Adipocyte (in vitro differentiated cells): ENCODE measurements at places on chromosomes 1 and 21.
A peak's percentile ranks its signal among the peaks of the same experiment; 100 is the strongest.

DNA sequence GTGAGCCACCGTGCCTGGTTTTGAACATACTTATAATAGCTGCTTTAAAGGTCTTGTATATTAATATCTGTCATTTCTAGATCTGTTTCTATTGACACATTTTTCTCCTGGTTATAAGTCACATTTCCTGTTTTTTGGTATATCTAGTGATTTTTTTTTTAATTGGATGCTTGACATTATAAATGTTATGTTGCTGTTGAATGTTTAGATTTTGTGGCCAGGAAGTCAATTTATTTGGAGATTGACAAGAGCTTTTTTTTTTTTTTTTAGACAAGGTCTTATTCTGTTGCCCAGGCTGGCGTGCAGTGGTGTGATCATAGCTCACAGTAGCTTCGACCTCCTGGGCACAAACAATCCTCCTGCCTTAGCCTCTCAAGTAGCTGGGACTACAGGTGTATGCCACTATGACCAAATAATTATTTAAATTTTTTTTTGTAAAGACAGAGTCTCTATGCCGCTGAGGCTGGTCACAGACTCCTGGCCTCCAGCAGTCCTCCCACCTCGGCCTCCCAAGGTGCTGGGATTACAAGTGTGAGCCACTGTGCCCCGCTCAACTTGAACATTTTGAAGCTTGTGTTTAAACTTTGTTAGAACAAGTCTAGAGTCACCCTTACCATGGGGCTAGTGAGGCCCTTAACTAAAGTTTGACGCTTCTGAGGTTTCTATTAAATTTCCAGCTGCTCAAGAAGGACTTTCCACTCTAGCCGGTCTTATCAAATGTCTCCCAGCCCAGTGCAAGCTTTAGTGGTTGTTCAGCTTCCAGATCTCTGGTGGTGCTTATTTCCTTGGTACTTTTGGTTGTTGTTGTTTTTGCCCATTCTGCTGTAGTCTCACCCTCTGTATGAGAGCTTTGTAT lies 8.6 kb upstream of the CHI3L2 start:
- no peak for DNase-seq

DNA sequence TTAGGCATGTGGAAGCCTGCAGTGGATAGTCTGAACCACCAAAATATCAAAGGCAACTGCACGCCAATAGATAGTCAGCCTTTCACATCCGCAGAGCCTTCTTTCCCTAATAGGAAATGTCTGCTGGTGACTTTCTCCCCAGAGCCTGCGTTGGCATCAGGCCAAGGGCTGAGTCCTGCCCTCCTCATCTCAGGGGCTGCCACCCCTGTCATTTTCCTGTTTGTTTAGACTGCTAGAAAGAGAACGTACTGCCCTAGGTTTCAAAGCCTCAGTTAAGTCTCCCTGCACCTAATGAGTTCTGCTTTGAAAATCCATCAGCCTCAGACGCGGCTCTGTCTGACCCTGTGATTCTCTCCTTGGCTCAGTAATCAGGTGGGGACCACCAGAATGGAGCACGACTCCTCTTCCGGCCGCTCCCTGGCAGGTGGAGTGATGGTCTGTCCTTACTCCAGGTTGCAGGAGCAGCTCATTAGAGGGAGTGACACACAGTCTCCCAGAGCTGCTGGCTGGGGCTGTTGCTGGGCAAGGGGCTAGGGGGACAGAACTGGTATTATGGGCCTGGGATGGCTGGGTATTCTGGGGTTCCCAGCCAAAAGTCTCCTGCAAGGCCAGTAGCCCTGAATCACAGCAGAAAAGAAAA lies 27.3 kb downstream of the STUM start:
- no peak for DNase-seq

DNA sequence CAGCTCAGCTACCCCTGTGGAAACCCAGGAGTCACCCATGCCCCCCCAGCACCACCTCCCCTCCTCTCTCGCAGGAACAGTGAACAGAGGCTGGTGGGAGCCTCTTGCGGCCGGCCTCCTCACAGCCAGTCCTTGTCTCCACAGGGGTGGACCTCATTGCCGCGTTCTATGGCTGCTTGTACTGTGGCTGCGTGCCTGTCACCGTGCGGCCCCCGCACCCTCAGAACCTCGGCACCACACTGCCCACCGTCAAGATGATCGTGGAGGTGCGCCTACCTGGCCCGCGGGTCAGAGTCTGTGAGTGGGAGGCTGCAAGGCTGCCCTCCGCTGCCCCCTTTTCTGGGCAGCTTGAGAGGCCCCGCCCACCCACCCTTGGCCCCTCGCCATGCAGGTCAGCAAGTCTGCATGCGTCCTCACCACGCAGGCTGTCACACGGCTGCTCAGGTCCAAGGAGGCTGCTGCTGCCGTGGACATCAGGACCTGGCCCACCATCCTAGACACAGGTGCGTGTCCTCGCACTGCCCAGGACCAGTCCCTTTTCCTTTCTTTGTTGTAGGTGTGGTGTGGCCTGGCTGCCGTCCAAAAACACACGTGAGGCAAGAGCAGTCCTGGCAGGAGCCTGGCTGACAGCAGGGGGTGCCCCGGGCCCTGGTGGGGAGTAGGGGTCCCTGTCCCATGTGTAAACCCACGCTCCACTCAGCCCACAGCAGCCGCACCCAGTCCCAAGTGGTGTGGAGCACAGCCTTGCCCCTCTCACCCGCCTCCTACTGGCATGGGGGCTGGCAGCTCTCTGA lies 50.3 kb downstream of the S100B start:
- DNase-seq, result no peak

DNA sequence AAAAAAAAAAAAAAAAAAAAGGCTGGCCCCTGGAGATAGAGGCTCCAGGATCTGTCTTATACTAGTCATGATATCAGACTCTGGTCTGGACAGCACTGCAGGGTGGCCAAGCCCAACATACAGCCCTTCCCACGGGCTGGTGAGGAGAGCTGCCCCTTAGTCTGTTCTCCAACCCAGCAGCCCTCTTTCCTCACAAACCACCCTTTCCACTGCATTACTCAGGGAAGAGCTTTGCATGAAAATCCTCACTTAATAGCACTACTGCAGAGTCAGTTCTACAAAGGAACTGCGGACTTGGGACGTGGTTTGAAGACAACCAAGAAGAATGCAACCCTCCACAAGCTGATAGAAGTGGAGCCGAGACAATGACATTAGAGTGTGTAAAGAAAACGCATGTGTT lies 5.7 kb downstream of the BCAR3 start:
- DNase-seq, result no peak

- peak; percentile 36 for DNase-seq
Measured at GRCh38 chr1:94228640-94229375, 8.6 kb downstream of the ARHGAP29 start.

DNA sequence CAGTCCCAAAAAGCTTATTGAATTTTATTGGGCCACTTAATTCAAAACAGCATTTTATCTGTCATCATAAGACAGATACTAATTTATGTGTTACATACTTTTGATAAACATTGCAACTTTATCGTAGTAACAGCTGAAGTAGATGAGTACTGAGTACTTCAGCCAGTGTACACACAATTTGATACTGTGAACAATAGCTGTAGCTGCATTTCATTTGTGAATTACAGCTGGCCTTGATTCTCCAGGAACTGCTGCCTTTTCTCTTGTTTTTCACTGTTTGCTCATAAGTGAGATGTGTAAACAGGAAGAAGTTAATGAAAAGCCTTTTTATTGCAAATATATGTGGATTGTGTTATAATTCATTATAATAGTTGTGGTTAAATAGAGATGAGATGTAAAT lies 10.2 kb downstream of the UAP1 start:
- no peak for DNase-seq

DNA sequence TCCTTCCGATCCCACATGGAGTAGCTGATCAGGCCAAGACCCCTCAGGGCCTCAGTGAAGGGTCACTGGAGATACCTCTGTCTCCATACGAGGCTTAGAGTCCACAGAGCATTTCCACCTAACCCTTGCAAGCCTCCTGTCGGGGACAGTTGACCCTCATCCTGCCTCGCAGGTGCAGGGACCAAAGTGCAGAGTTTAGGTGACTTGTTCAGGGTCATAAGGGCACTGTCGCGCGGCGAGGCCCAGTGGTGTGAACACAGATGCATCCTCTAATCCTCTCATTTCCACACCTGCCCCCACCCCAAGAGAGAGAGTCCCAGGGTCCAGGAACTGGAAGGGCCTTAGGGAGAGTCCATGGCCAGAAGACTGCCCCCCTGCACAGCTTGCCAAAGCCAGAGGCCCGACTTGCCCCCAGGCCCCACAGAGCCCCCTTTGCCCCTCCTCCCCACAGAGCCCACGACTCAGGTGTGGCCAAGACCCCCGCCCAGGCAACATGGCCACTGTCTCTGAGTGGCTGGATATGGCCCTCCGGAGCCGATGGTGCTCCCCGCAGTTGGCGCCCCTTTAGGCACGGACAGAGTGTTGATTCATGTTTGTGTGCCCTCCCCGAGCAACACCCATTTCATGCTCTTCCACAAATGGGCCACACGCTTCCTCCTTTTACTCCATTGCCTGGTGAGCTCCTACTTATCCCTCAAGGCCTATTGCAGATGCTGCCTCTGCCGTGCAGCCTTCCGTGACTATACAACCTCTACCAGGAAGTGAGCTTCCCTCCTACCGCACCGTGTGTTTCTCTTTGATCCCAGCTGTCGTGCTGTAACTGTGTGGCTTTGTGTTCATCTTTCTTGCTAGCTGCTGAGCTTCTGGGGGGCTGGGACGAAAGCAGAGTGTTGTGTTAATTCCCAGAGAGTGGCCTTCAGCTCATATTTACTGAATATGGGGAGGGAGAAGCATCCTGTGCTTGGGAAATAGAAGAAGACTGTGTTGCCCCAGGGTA lies 1.7 kb downstream of the TRPM2 start:
- no peak for DNase-seq

DNA sequence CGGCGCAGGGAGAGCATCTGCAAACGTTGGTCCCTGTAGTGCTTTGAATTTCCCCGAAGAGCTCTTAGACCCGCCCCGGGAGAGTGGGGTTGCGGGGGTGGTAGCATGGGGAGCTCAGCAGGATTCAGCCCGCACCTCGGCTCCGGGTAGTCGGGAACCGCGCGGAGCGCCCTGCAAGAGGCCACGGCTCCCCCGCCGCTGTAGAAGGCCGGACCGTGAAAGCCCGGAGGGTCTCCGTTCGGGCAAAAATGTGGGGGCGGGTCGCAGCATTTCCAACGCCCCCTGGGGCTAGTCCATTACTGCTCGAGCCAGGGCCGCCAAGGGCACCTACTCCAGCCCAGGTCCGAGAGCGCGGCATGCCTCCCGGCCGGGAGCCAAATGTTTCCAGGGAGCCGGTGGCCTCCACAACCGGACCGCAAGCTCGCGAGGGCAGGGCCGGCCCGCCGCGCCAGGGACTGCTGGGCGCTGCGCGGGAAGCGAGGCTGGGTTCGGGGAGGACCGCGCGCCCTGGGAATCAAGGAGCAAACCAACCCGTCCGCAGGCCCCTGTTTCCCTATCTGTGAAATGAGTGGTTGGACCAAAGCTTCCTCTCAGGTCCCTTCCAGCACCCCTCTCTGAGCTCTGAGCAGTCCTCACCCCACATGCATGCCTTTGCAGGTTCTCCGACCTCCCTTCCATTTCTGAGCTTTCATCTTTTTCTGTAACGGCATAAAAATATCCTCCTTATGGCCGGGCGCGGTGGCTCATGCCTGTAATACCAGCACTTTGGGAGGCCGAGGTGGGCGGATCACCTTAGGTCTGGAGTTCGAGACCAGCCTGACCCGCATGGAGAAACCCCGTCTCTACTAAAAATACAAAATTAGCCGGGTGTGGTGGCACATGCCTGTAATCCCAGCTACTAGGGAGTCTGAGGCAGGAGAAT lies 775 bp upstream of the TMEM63A start:
- DNase-seq, result peak; percentile 77

- no peak for DNase-seq
Measured at GRCh38 chr21:42666925-42667324, 13.5 kb downstream of the PDE9A start.

DNA sequence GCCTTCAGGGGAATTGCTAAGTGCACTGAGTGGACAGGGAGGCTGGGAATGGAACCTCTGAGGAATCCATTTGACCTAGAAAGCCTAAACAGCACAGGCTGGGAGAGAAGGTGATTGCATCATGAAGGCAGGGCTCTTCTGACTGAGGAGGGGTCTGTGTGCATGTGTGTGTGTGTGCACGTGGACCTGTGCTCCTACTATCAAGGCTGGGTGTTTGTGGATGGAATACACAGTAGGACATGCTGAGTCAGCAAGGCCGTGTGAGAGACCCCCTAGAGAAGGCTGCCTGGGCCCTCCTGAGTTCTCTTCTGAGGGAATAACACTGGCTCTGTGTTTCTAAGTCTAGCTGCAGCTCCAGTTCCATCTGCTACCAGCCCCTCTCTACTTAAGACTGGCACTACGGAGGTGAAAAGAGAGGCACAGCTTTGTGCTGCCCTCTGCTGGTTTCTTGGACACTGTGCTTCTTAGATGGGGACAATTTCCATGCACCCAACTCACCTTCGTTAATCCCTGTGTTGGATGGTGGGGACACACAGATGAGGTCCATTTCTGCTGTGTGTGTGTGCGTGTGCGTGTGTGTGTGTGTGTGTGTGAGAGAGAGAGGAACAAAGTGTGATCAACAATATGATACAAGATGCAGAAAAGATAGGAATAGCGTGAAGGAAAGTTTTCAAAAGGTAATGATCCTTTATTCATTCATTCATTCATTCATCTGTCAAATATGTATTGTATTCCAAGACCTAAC lies 6.2 kb upstream of the EFCAB14 start:
- DNase-seq, result peak; percentile 86

GRCh38 chr1:54105736-54106269 lies 47.0 kb downstream of the CDCP2 start:
- no peak for DNase-seq

GRCh38 chr21:45022348-45022675 lies 52.1 kb upstream of the ADARB1 start:
- DNase-seq, result no peak

DNA sequence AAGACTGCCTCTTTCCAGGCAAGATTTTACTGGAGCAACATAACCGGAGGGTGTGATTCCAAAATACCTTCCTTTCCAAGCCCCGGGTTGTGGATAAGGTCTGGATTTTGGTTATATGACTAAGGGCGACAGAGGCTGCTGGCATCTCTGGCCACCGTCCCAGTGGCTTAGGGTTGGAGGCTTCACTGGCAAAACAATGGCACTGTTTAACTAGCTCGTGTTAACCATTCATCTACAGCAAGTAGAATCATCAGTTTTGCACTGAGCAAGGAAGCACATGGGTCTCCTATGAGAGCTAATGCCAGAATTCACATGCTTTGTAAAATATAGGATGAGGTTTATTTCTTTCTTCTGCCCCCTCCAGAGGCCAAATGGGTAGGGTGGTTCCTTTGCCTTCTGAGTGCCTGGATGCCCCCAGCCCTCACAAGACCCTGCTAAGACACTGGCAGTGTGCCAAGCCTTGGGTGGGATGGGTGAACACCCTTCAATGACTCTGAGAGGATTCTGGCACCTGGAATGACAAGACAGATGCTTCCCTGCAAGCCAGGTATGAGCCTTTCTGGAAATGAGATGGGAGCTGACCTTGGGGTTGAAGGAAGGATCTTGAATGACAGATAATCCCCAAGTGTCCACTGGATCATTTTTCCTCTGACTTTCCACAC lies 36.8 kb downstream of the DHCR24 start:
- no peak for DNase-seq

GRCh38 chr1:201023920-201024624 lies 558 bp upstream of the KIF21B start:
- DNase-seq, result no peak

DNA sequence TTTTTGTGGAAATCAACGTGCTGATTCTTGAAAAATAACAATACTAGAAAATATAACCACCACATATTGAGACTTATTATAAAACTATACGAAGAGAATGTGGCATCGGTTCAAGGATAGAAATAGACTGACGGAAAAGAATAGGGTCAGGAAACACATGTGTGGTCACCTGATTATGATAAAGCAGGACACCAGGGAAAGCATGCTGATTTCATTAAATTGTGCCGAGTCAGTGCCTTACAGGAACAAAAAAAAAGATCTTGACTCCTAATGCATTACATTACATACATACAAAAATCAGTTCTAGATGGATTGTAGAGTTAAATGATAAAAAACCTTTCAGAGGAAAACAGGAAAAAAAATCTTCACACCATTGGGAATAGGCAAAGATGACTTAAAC lies 43.5 kb upstream of the SERPINC1 start:
- DNase-seq, result no peak
